Lung (tissue), 17 donors: ENCODE measurements at places on chromosomes 7 and 10. TPM values are rescaled to one million over a fixed set of nuclear protein-coding genes. Genes with fewer than 3 reads are reported as not detected.

DNA sequence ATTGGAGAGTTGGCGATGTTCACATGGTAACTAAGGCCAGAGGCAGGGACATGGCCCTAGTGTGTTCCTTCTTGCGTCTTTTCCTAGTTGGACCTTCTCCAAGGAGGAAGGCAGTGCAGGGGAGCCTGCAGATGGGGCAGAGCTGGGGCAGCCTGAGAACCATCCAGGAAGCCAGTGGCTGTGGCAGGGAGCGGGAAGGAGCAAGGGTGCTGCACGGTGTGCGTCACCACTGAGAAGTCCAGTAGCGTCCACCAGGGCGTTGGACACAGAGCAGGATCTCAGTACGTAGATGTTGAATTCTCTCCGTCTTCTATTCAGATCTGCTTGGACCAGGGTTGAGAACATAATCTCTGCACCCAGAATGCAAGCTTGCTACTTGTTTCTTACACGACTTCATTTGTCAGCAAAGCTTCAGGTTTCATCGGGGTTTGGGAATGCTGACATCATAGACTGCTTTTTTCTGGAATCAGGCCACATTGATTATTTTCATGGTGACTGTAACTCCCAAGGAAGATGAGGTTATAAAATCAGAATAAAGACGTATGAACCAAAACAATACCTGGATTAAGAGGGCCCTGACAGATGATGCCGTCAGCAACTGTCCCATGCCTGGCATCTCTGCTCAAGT, 130.3 kb downstream of the HECW1 start:
- no peak for DNase-seq

DNA sequence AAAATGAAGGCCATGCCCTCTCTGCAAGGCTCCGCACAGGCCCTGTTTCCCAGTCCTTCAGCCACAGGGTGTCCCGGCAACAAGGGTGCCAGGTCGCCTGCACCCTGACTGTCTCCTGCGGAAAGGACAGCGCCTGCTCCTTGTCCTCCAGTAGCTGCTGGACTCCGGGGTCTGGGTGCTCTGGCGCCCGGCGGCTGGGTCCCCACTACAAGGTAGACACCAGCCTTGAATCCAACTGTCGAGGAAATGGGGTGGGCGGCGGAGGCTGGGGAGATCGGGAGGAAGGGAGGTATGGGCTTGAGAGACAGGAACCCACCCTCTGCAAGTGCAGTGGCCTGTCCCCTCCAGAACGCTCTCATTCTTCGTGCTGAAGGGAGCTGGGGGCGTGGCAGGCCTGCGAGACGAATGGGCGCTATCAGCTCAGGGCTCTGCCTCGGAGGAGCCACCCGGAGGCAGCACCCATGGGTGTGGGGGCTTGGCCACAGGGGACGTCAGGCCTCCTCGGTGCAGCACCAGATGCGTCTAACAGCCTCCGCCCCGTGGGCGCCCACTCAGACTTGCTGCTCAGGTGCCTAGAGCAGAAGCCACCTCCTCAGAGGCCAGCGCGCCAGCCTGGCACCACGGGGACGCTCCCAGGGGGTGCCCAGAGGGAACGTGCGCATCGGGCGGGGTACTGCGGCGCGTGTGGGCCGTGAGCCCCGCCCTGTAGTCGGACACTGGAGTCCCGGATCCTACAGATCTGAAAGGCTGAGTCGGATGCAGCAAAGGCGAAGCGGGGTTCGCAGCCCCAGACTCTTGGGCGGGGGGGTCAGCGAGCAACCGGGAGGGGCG, 15.6 kb downstream of the ADAM8 start:
- peak; percentile 54 for DNase-seq

DNA sequence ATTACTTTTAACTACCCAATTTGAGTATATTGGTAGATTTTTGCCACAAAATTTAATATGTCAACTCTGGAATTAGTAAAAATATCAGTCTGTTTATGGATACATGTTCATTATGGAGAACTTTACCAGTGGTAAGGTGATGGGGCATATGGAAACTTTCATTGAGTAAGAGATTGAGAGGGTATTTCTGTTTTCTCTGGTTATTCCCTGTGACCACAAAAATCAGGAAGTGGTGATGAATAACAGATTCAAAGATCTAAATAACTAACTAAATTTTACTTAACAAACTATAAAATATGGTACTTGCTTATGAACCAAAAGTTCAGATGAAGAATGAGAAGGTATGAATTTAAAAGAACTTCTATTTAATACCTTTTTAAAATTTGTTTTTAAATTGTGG, 22.1 kb upstream of the STEAP4 start:
- no peak for DNase-seq

DNA sequence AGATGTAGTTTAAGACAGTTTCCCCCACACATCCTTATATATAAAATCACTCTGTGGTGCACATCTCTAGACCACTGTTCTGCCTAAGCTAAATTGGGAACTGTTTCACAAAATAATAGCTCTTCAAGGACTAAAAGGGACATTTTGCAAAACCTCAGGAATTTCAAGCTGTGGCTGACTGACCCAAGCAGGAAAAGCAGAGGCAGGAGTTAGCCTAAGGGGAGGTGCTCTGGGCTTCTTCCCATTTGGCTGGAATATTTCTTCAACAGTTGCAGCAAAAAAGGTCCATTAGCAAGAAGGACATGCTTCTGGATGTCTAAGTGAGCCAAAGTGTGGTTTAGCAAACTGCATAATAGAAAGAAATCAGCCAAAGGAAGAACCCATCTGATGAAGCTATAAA, 551.2 kb upstream of the ANKRD30A start:
- no peak for DNase-seq

HMX2 gene
- polyA plus RNA-seq: not detected

DNA sequence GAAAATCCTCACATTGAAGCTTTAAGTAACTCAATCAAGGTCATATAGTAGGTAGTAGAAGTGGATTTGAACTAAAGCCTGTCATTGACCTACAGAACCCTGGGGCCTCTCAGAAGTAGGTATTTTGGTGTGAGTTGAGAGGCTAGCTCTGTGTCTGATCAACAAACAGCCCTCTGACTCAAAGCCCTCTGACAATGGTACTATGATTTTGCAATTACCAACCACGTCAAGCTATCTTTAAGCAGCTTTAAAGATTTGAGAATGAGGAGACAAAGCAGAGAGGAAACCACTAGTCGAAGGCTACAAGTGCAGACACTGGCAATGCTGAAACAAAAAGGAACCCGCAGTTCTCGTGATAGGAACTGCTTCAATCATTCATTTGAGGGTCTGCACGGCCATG, 19.0 kb upstream of the PDE1C start:
- no peak for DNase-seq

GPR15LG gene
- 0.47 TPM for polyA plus RNA-seq

- DNase-seq: no peak
These were observed 905.7 kb upstream of the ZNF722 start for GRCh38 chr7:63092951-63093350.

CNOT4 gene
- polyA plus RNA-seq: 7.2 TPM

AKR1C4 gene
- polyA plus RNA-seq: not detected

DNA sequence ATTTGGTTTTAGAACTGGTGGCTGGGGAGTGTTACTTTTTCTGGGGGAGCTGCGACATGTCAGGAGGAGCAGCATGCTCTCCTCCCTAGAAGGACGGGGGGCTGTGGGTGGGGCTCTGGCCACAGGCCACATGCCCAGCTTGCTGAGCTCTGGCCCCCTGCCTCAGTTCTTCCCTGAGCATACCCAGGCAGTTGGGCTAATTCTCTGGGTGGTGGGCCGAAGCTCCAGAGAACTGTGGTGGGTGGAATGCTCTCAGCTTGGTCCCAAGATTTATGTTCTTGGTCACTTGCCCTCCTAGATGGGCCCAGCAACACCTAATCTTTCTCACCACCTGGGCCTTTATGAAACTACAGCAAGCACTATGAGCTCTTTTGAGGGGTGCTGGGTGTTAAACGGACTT, 5.1 kb upstream of the ZNF775 start:
- DNase-seq: no peak

TMEM254 gene
- polyA plus RNA-seq: 15.1 TPM

COMMD3 gene
- 61.2 TPM for polyA plus RNA-seq

GRID1 gene
- polyA plus RNA-seq: 2.6 TPM

RBM33 gene
- 15.3 TPM for polyA plus RNA-seq

- peak; percentile 54 for DNase-seq
These were observed 9.8 kb upstream of the GRB10 start for GRCh38 chr7:50792342-50793119.

DNA sequence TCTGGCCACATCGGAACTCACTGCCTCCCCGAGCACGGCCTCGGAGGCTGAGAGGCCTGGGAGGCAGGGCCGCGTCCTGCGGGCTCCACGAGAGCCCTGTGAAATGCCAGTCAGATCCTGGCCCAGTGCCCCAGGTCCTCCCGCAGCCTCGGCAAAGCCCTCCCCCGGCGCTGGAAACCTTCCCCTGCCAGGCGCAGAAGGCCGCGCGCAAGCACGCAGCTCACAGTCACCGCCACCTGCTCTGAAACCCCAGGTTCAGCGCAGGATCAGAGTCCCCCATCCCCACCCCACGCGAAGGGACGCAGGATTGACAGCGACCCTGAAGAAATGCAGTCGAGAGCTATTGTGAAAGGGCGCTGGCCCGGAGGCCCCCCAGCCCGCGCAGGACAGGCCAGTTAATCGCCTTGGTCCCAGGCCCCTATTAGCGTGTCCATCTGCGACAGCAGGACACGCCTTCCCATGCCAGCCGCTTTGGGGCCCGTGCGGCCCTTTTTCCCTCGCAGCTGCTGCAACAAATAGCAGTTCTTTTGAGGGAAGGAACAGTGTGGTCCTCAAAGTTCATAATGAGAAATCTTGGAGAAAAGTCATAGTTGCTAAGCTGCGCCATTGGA, 13.5 kb upstream of the EGFR start:
- DNase-seq: no peak

CPA1 gene
- polyA plus RNA-seq: 0.66 TPM

DNA sequence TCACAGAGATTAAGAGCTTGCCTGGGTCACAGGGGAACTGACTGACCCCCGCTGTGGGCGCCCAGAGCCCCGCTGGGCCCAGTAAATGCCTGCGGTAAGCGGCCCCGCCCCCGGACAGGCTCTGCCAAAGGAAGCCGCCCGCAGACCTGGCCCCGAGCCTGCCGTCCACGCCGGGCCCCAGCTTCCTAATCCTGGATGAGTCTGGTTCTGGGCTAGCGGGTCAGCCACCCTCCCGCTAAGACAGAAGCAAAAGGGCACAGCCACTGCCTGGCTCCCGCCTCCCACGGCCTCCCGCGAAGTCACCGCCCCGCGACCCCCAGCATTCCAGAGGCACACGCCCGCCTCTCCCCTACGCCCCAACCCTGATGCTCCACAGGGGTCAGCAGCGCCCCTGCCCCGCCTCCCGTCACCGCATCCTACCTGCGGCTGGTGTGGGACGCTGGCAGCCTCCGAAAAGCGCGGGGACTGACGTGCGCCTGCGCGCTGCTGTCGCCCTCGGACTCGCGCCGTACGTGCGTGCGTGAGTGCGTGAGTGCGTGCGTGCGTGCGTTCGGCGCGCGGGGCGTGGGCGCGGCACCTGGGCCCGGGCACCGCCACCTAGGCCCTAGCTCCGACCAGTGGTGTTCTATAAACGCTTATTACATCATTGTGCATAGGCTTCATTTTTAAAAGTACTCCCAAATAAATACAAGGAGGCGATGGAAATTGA, at the start of gene FIGNL1:
TSS of gene FIGNL1 (minus strand) at position 470 of the 709 bp plus-strand sequence. CDS start 3,063 bp downstream, outside the sequence.
- peak; percentile 86 for DNase-seq

DNA sequence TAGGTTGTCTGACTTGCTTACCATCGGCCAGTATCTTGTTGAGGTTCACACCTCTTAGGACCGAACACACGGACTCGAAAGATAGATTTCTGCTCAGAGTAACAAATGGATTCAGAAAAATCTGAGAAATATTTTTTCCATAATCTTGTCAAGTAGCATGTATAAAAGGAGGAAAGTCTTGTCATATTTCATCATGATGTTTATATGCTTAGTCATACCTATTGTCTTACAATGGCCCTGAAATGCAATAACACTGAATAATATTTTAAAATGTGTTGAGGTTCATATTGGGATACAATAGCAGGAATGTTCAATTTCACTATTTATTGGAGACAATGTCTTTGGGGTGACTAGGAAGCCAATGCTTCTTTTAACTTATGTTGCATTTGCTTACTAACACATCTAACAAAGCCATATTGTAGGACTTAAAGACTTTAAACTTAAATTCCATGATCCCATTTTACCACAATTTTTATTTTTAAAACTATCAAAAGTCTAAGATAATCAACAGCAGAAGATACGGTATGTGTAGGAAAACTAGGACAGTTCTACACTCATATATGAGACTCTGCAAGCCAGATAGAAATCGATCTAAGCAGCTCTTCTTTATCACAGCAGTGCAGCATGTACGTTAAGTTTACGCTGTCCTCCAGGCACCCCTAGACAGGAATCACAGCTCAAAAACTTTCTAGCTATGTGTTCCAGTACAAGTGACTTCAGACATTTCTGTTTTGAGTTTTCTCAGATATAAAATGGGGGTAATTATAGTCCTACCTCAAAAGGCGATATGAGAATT, 135.7 kb upstream of the CAV2 start:
- no peak for DNase-seq

SLC26A4 gene
- polyA plus RNA-seq: 8.7 TPM

- DNase-seq: peak; percentile 86
These were observed 60.9 kb downstream of the ARMC3 start for GRCh38 chr10:22988581-22989360.

DNA sequence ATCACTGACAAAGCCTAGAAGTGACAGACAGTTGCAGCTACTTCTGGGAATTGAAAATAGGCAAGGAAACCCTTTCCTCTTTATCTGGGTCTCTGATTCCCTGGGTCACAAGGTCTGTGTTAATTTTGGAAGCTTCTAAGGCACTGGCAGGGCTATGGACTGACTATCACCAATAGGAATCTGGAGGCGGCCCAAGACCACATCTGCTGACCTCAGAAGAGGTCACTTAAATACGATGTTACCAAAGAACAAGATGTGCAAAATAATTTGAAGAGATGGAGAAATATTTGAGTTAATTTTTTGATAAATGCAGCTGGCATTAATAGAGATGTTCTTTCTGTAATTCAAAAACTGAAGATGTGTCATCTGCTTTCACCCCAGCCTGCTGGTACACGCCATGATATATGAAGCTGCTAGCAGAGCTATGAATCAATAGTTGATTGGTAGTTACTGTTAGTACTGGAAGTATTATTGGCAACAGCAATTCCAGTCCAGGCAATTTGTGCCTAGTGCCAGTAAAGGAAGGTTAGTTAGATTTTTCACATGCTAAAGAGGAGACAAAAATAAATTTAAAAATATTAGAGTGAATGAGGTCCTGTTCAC, 5.5 kb upstream of the STEAP4 start:
- no peak for DNase-seq

NPFFR1 gene
- 0.14 TPM for polyA plus RNA-seq

IFIT1B gene
- polyA plus RNA-seq: not detected

- no peak for DNase-seq
These were observed 193.8 kb downstream of the LRRTM3 start for GRCh38 chr10:67119651-67120050.

GRCh38 chr10:3397231-3397630, 224.6 kb upstream of the PITRM1 start:
- no peak for DNase-seq
